ENCODE measurements at places on chromosomes 2 and 18.

GRCh38 chr18:7902399-7902839, 335.3 kb downstream of the PTPRM start:
- DNase-seq: no peak

- DNase-seq: peak; percentile 81
Observed at GRCh38 chr2:69642709-69643601, 584 bp downstream of the AAK1 start.

DNA sequence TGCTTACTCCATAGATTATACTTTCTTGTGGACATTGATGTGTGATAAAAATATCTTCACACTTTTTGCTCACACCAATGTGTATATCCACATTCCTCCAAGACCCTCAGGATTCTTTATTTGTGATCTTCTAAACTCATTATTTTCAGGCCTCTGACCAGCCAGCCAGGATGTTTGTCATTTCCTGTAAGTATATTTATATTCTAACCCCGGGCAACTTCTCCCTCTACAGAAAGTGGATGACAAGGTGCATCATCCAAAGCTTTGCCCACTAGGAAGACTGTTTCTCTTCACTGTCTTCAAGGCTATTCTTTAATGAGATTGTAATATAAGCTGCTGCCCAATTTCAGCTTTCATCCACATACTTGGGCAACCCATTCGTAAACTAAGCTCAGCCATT, 3.6 kb upstream of the CWC22 start:
- no peak for DNase-seq

- DNase-seq: no peak
Observed at GRCh38 chr2:15348045-15348444, 213.1 kb downstream of the NBAS start.

DNA sequence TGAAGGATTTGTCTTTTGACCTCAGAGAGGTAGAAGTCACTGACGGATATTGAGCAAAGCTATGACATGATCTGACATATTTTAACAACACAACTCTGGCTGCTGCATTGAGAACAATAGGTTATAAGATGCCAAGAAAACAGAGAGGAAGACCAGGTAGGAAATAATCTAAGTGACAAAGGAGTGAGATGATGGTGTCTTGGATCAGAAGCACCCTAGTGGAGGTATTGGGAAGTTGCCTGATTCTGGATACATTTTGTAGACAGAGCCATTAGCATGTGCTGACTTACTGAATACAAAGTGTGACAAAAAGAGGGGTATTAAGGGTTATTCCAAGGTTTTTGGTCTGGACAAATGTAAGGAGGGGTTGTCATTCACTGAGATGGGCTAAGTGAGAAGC, 1438.1 kb downstream of the DPP10 start:
- DNase-seq: no peak

DNA sequence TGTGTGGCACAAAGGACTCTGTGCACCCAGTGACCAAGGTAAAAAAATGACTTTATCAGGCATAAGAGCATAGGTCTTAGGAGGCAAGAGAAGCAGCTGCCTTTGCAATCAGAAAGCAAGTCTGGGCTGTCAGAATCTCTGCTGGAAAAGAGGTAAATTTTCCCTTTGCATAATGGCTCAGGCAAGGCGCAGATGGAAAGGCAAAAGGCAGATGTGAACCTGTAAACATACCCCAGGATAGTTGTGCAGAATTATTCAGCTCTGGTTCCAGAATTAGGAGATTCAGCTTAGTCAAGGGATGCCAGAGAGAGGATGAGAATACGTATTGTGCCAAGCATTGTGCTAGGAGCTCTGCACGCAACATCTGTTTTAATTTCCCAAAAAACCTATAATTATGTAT, 258.7 kb downstream of the CLIP4 start:
- no peak for DNase-seq

GRCh38 chr2:221981912-221982470, 316.8 kb downstream of the PAX3 start:
- DNase-seq: no peak

- no peak for DNase-seq
Observed at GRCh38 chr18:73742957-73743356, 404.7 kb downstream of the FBXO15 start.

- no peak for DNase-seq
Observed at GRCh38 chr2:96329456-96329855, 4.3 kb downstream of the ITPRIPL1 start.

- no peak for DNase-seq
Observed at GRCh38 chr18:72104851-72105250, 439.3 kb downstream of the CBLN2 start.

DNA sequence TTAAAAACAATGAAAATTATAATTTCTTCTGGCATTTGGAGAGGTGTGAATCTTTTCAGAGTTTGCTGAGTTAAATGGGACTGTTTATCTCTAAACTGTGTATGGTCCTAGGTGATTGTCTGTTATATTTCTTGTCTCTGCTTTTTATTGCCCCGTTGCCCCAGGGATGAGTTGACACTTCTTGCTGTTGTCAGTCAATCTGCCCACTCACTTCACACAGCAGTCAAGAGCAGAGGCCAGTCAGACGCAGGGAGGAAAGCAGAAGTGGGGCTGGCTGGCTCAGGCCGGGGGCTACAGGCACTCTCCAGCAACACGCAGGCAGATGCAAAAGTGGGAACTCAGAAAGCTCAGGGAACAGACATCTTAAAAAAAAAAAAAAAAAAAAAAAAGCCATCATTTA, 365.2 kb downstream of the CLIP4 start:
- DNase-seq: peak; percentile 90

GRCh38 chr2:19846030-19846429, 55.8 kb downstream of the TTC32 start:
- no peak for DNase-seq

DNA sequence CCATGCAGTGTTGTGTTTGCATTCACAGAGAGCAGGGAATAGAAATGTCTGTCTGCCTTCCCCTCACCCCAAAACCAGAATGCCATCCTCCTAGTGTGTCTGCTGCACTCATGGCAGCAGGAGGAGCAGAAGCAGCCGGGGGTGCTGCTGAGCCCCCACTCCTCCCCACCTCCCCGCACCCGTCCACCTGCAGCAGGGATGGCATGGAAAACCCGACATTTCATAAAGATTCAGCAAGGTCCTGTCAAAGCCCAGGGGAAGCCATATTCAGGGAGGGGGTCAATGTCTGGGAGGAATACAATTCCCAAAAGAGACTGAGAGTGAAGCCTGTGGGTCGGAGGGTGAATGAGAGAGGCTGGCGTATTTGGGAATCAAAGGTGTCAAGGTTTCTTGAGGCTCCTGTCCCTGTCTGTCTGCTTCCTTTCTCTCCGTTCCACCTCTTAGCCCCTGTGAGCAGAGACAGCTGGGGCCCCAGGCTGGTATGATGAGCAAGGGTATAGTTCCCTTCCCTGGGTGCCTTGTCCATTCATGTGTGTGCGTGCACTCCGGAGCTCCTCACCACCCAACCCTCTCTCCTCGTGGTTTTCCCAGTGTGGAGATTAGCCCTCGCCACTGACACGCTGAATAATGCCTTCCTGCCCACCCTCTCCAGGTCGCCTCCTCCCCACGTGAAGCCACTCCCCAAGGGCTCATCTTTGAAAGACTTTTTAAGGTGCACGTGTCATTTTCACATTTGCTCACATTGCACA, 133.5 kb upstream of the ZNF236 start:
- DNase-seq: no peak

GRCh38 chr2:167637741-167638140, 609.7 kb downstream of the STK39 start:
- no peak for DNase-seq

- no peak for DNase-seq
Observed at GRCh38 chr2:222572751-222573174, 83.1 kb downstream of the FARSB start.

DNA sequence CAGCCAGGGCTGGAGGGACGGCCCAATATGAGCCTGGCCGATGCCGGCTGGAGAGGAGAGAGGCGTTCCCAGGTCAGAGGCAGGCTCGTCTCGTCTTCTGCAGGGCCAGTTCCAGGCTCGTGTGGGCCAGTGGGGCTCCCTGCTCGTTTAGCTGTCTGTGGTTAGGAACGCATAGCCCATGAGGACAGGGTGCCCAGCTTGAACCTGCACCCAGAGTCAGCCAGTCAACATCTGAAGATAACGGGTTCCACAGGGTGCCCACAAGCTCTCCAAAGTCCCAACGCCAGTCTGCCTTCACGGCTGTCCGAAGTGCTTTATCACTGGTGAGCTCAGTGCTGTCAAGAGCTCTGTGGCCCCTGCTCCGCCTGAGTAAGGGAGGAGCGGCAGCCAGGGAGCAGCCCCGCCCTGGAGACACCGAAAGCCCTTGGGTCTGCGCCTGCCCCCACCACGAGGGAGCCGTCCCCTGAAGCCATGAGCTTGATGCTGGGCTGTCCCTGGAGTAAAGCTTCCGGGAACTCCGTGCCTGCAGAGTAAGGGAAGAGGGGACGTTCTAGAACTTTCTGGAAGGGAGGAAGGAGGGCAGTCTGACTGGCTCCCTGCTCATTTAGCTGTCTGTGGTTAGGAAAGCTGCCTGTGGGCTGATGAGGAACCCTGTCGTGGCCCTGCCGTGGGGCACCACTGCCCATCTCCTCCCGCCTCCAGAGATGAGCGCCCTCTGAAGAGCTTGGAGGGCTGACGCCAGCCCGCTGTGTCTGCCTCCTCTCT, 2.7 kb upstream of the HSBP1L1 start:
- no peak for DNase-seq

DNA sequence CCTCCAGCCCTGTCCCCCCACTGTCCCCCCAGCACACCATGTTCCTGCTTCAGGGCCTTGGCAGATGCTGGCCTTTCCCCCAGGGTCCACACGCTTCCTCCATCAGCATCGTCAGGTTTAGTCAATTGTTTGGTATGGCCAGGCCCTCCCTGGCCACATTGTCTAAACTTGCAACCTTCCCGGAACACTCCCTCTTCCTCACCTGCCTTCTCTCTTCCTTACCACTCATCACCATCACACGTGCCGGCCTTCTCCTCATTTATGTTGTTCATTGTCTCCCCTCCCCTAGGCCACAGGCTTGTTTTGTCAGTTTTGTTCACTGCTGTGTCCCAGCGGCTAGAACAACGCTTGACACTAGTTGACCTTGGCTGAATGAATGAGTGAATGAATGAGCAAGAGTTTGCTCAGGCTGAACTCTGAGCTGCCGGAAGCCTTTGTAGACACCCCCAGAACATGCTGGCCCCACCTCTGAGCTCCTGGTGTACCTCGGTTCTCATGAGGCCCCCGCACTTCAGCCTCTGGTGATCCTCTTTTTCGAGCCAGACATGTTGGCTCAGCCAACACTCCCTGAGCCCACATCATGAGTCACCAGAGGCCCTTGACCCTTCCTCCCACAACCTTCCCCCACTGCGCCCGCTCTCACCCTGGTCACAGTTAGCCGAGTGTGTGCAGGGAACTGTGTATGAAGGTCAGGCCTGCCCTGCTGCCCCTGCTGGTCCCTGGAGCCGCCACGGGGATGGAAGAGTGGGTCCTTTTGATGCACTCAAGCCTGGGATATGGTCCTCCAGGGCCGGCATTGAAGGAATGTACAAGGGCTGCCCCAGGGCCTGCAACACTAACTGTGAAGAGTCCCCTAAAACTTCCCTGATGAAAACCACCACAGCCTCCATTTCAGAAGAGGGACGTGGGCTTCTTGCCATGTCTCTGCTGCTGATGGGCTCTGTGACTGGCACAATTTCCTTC, 57.5 kb downstream of the HS1BP3 start:
- DNase-seq: peak; percentile 81

DNA sequence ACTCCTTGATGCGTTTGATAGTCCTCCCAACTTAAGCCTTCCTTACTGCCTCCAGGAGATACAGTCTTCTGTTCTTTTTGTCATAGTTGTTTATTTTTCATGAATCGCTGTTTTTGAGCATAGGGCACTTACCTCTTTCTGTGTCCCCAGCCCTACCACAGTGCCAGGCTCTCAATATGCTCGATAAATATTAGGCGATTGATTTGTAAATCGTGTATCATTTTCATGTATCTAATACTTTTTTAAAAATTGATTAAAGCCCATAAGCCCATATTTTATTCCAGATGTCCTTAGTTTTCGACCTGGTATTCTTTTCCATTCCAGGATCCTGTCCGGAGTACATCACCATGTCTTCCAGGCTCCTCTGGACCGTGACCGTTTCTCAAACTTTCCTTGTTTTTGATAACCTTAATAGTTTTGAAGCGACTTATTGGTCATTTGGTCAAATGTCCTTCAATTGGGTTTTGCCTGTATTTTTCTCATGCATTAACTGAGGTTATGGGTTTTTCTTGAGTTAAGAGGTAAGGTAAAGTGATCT, 444 bp upstream of the MMADHC start:
- no peak for DNase-seq
